T-cell (primary cell): ENCODE measurements at places on chromosomes 7 and 10.

DNA sequence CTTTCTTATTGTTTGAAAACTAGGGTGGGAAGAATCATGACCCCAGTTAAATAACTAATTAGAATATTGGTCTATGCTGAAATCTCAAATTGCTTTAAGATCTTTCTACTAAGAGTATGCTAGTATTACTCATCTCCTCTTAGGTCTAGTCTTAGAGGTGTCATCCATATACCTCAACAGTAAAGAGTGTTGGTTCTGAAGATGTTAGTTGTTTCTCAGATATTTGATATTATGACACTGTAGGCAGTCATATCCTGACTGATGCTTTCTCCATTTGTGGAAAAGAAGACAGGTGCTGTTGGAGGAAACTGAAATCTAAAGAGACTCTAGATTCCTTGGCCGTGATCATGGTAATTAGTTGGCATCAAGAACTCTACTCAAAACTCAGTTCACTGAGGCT, 21.2 kb downstream of the BPGM start:
- no peak for DNase-seq

GRCh38 chr7:155286686-155287085, 11.0 kb upstream of the INSIG1 start:
- DNase-seq = no peak

GRCh38 chr10:72276013-72276387, 2.3 kb downstream of the DDIT4 start:
- no peak for DNase-seq

DNA sequence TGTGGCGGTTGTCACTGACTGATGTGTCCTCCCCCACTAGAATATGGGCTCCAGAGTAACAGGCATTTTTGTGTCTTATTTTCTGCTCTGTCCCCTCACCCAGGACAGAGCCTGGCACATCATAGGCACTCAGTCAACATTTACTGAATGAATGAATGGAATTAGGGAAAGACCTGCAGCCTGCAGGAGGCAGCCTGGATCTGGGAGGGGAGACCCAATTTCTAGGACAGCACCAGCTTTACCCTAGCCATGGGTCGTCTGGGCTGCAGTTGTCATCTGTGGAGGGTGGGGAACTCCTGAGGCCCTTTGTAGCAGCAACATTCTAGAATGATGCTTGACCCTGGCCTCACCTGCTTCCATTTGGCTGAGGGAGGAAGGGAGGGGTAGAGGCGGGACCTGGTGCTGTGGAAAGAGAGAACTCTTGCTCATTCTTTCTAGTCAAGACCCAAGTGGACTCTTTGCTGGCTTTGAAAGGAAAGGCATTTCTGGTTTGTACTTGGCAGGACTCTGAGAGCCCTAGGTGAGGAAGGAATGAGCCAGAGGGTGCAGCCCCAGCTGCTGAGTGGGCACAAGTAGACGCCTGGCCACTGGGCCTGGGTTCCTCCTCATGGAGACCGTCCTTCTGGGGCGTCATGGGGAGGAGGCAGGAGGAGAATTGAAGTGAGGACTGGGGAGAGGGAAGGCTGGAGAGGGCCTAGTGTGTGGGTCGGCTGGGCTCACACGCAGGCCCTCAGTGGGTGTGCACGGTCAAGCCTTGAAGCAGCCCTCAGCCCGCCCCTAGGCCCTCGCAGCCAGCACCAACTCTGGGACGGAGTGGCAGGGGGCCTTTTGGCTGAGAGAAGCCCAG, 8.9 kb downstream of the FGF8 start:
- no peak for DNase-seq

GRCh38 chr7:10703981-10704380, 269.7 kb upstream of the PHF14 start:
- DNase-seq = no peak

- DNase-seq = no peak
These were observed 193.5 kb downstream of the SEC23IP start for GRCh38 chr10:120086066-120086465.

DNA sequence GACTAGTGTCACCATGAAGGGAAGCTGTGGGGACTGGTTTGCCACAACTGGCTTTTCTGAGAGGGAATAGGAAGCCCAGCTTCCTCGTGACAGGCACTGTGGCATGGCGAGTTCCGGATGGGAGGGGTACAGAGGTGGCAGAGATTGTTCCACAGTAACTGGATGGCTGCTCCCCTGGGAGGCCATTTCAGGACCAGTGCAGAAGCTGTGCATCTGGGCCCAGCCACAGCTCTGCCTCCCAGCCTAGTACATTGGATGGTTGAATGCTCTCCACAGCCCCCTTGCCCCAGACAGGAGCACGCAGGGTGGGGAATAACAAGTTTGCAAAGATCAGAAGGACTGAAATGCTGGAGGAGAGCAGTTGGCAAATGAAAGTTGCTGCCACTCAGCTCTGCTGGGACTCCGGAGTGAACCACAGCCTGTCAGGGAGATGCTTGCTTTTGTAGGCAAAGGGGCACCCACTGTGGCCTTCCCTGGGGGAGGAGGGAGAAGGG, 51.8 kb downstream of the GSDME start:
- DNase-seq = no peak

- DNase-seq = no peak
These were observed 17.9 kb upstream of the BAIAP2L1 start for GRCh38 chr7:98418636-98419315.

GRCh38 chr7:11317766-11318165, 344.1 kb downstream of the PHF14 start:
- DNase-seq = no peak

GRCh38 chr7:131606346-131607290, 50.2 kb upstream of the PODXL start:
- no peak for DNase-seq

DNA sequence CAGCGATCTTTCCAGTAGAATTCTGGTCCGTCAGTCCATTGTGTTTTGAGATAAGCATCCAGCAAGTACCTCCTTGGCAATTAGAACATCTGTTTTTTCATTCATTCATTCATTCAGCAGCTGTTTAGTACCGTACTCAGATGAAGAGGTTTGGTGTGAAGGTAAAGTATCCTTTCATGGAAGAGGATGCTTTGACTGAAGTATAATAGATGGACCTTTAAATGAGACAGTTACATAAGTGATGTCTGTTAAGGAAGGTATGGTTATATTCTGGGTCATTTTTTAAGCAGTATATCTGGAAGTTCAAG, 1.2 kb downstream of the MAPK8 start:
- DNase-seq = no peak

- DNase-seq = peak; percentile 15
These were observed 30.2 kb upstream of the ABI1 start for GRCh38 chr10:26890956-26891355.

DNA sequence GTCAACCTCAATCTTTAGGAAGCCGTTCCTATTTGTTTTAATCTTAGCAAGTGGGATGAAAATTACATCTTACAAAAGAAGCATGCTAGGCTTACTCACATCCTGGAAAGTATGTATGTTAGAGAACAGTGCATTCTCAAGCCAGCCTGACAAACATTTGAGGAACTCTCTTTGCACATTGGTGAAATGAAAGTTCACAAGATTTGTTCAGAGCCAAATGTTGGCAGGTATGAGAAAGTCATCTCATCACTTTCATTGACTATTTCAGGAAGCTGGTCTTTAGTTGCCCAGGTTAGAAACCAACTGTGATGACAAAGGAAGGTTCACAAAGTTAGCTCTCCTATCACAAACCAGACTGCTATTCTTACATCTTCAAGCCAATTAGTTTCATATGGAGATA, 57.1 kb downstream of the ABCB1 start:
- DNase-seq = no peak

GRCh38 chr7:55099821-55100543, 81.2 kb downstream of the EGFR start:
- DNase-seq = no peak

GRCh38 chr7:112267944-112268691, 61.6 kb downstream of the ZNF277 start:
- DNase-seq = no peak

- DNase-seq = no peak
These were observed 49.1 kb upstream of the BTBD16 start for GRCh38 chr10:122221958-122222357.

GRCh38 chr10:120824881-120825309, 26.3 kb upstream of the WDR11 start:
- no peak for DNase-seq

DNA sequence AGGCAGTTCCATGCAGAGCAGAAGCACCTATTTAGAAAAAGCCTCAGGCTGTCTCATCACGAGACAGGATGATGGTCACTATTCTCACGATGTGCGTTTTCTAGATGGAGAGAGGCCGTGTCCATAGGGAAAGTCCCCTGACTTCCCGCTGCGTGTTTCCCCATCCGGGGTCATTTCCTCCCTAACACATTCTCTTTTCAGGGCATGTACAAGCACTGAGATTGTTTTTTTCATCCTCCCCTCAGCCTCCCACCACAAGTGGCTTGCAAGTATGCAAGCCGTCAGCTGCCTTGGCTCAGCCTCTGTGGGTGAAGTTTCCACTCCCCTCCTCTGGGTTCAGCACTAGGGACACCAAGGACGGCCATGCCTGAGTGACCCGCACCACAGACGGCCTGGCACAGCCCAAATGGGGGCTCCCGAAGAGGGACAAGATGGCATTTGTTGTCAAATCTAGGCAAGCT, 2.7 kb upstream of the CALML5 start:
- no peak for DNase-seq

GRCh38 chr7:98024075-98024474, 34.1 kb upstream of the OCM2 start:
- DNase-seq = no peak

DNA sequence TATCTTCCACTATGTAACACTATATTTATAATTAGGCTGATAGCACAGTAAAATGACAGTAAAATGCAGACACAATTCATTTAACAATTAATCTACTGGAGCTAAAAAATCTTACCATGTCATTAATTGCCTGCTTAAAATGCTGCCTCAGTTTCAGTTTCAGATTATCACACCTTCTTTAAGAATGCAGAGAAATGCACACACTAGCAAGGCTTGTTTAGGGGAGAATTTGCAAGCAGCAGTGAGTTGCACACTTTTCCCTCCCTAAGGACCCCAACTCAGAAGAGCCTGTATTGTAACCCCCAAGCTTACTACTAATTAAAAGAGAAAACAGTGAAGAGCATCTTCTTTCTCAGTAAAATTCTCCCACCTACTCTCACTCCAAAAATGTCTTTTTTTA, 79.7 kb upstream of the KCNIP2 start:
- no peak for DNase-seq

GRCh38 chr10:30697806-30698205, 68.3 kb upstream of the LYZL2 start:
- DNase-seq = no peak

- peak; percentile 39 for DNase-seq
These were observed 34.0 kb downstream of the GATA3 start for GRCh38 chr10:8088504-8088903.

- no peak for DNase-seq
These were observed 145.6 kb upstream of the NPY start for GRCh38 chr7:24138343-24138742.

DNA sequence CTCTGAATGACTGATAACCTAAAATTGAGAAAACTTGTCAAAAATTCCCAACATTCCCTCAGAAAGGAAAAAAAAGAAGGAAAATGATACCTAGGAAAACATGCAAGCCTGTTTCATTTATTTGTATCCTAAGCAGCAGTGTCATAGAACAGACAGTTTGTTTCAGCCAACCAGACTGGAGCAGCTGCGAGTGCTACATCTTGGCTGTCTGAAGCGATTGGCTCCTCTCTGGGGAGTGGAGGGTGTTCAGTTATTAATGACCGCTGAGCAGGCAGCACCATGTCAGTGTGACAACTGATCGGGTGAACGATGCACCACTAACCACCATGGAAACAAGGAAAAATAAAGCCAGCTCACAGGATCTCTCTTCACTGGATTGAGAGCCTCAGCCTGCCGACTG, at the start of gene LRRN3:
Gene LRRN3 (plus strand): TSS at position 282 of the 400 bp plus-strand sequence. CDS start 31,646 bp downstream, outside the sequence.
- DNase-seq = peak; percentile 17

- DNase-seq = no peak
These were observed 1151.1 kb downstream of the TYW1 start for GRCh38 chr7:68147614-68148238.
